GM18507 (cell line): ENCODE measurements at places on chromosomes 2 and 18.

- no peak for DNase-seq
Observed at GRCh38 chr2:193965263-193965662, 1691.8 kb upstream of the SLC39A10 start.

DNA sequence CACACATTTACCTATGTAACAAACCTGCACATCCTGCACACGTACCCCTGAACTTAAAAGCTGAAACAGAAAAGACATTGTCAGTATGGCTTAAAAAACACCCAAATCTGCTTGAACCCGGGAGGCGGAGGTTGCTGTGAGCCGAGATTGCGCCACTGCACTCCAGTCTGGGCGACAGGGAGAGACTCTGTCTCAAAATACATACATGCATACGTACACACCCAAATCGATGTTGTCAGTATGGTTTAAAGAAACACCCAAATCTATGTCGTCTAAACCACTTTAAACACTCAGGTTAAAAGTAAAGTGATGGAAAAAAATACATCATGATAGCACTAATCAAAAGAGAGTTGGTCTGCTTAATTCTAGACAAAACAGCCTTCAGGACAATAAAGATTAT lies 257.5 kb downstream of the RPRM start:
- DNase-seq = no peak

DNA sequence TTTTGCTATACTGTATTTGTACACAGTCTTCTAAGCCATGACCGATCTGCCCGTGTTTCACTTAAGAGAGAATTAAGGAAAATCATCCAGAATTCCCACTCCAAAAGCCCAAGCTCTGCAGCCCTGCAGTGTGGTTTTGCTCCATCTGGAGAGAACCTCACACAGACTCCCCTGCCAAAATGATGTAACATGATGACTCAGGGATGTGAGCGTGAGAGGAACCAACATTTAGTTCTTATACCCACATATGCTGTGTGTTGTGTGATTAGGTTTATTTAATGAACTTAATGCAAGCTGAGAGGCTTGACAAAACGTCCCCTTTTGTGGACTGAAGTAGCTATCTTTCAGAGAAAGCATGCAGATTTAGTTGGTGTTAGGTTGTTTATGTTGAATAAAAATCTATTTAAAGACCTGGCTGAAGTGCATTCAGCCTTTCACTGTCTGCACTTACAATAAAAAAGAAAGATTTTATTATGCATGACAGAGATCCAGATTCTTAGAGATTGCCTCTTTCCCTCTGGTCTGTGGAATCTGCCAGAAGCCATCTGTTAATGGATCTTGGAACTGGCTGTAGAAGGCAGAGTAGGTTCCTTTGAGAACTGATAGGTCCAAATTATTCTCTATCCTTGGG lies 6.3 kb downstream of the RAB12 start:
- no peak for DNase-seq

DNA sequence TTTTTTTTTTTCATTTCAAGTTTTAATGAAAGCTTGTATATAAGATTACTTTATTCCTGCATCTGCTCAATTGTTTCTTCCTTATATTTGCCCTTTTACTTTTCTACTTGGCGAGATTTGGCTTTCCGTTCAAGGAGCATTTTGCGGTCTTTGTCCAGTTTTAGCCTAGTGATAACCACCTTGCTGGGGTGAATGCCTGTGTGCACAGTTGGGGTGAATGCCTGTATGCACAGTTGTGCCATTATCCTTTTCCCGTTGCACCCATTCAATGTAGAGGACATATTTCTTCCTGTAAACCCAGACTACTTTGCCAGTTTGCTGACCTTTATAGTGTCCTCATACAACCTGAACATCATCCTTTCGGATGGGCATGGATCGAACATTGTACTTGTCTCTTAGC lies 12.0 kb downstream of the ZNF236 start:
- DNase-seq = no peak

GRCh38 chr18:24118750-24119577 lies 19.9 kb upstream of the CABYR start:
- DNase-seq = peak; percentile 43
